SHP77 (cell line): ENCODE measurements at places on chromosomes 11 and 22.
A peak's percentile ranks its signal among the peaks of the same experiment; 100 is the strongest.

DNA sequence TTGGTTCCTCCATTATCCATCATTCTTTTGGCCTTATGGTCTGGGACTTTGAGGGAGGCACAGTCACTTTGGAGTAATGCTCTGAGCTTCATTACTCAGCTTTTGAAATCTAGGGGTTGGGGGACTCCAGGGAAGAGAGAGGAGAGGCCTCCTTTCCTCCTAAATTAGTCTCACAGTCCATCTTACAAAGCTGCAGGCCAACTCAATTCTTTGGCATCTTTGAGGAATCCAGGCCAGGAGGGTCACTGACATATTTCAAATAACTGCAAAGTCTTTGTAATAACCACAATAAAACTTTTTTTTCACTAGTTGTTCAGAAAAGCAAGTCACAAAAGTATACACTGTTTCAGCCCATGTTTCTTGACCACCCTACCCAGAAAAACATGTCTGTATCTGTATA is 73.3 kb upstream of the FAR1 start:
- no peak for DNase-seq

- no peak for DNase-seq
Observed at GRCh38 chr22:35330258-35330861, 30.7 kb downstream of the TOM1 start.

- DNase-seq, result no peak
Observed at GRCh38 chr11:83371489-83371888, 85.3 kb upstream of the CCDC90B start.

DNA sequence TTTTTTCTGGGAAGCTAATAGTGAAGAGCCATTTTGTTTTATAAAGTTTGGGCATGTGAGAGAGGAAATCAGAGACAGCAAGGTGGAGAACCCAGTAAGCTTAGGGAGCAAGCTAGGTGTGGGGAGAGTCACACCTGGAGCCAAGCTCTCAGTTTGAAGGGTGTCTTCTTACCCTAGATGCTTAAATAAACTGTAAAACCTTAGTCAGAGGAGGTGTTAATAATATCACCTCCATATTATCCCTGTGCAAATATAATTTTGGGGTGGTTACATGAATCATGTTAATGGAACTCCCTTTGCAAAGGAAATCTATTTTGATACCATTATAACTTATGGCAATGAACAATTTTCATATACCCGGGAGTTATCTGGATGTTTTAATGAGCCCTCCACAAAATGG is 246.2 kb upstream of the PLET1 start:
- DNase-seq, result no peak

DNA sequence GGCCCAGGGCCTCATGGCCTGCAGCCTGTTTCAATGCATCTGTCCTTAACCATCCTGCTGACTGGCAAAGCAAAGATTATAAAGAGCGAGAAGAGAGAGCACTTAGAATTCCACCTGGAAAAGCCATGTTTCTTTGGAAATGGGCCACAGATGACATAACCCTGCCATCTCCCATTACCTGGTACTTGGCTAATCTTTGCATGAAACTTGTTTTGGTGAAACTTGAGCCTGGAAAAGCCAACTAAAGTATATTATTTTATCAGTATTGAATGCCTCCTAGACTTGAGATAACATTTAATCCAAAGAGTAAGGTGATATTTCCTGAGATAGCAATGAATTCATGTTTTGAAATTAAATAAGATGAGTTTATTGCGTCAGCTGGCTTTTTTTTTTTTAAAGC is 72.6 kb downstream of the NAV2 start:
- DNase-seq, result no peak

DNA sequence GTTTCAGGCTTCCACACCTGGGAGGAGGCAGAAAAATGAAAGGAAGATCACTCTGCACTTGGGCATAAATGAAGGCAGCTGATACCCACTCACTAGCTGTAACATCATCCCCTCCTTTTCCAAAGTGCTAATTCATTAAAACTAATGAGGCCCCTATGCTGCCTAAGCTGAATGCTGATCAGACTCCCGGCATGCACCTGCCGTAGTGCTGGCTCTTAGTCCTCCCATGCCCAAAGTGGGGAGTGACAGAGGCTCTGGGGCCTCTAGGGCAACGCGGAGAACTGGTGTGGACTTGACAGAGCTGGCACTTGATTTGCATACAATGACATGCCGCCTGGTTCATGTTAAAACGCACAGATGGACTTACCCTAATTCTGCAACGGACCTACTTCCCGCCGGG is 96.5 kb upstream of the NCAM1 start:
- DNase-seq, result no peak

GRCh38 chr11:122494221-122494620 is 161.3 kb upstream of the UBASH3B start:
- DNase-seq, result no peak

- DNase-seq, result no peak
Observed at GRCh38 chr22:47901911-47902310, 1139.5 kb downstream of the TBC1D22A start.

DNA sequence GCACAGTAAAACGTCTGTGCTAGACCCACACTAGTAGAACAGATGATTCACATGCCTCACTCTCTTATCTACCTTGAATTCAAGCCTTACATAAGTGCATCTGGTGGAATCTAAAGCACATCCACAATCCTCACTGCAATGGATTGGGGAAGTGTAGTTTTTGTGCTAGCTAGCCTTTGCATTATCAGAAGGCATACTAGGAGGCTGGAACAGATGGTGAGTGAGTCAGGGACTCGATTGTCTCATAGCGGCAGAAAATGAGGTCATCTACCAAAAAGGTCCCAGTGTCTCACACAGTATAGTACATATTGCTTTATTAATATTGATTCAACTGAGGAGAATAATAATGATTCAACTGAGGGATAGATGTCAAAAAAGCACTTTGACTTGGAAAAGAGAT is 9.3 kb downstream of the MSANTD4 start:
- DNase-seq, result no peak

DNA sequence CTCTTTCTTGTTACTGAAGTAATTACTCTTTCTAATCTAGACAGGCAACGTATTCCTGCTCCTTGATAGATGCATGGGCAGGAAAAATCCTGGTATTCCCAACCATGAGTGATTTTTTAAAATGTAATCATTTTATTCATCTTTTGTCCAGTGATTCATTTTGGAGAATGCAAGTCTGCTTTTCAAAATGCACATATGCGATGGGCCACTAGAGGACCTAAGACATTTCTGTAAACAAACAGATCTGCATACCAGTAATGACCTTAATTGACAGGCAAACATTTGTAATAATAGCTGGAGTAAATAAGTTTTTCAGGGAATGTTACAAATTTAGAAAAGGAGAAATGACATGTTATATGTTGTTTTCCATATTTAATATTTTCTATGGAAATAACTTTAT is 1167.6 kb downstream of the JRKL start:
- no peak for DNase-seq

DNA sequence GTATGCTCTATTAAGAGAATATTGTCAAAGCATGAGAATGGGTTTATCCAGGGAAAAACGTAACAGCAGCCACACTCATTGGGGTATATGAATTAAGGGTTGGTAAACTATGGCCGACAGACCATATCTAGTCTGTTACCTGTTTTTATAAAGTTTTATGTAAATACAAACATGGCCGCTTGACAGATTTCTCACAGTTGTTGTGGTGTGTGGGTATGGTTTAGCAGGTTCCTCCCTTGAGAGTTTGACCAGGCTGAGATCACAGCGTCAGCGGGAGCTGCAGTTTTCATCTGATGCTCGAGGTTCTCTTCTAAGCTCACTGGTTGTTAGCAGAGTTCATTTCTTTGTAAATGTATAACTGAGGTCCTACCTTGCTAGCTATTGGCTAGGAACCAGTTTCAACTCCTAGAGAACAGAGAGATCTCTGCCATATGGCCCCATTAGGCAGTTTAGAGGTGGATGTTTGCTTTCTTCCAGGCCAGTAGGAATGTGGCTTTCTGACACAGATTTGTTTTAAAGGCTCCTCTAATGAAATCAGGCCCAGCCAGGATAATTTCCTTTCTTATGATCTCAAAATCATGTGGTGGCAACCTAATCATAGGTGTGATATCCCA is 45.5 kb upstream of the GRIK4 start:
- DNase-seq, result no peak

GRCh38 chr22:38881464-38881871 is 9.5 kb upstream of the CBX6 start:
- DNase-seq, result no peak

GRCh38 chr22:23264610-23265367 is 84.5 kb downstream of the BCR start:
- DNase-seq, result no peak

DNA sequence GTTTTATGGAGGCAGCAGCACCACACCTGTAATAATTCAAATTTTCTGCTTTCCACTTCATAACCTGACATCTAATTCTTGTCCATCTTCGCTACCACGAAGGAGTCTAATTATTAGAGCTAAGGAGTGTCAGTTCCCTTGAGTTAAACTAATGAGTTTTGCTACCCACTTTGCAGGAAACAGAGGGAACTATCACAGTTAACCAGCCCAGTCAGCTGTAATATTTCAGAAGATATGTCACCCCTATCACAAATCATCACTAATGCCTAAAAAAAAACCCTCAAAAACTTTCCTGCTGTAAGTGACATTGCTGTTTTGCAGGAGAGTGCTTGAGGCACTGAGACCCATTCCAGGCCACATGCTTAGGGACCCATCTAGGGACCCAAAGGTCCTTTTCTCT is 8.4 kb downstream of the TECTA start:
- DNase-seq, result no peak

DNA sequence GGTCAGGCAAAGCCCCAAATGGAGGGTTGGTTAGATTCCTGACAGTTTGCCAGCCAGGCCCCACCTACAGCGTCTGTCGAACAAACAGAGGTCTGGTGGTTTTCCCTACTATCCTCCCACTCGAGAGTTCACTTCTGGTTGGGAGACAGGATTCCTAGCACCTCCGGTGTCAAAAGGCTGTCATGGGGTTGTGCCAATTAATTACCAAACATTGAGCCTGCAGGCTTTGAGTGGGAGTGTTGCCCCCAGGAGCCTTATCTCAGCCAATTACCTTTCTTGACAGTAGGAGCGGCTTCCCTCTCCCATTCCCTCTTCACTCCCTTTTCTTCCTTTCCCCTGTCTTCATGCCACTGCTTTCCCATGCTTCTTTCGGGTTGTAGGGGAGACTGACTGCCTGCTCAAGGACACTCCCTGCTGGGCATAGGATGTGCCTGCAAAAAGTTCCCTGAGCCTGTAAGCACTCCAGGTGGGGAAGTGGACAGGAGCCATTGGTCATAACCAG is 4.7 kb upstream of the TTC36 start:
- peak; percentile 4 for DNase-seq

GRCh38 chr11:134585666-134586610 is 173.9 kb upstream of the B3GAT1 start:
- no peak for DNase-seq

DNA sequence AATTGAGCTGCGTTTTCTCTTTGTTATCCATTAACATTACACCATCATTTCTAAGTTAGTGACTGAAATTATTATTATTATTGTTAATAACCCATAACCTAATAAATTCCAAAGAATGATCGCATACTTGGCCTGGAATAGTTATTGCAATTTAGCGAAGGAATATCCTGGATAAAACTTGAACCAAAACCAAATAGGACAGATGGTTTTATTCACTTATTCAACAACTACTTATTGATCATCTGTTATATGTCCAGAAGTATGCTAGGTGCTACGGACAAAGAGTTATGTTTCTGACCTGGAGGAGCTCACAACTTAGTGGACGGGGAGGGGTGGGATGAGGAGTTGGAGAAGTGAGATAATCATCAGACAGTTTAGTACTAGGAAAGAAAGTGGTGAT is 44.8 kb upstream of the ARHGAP20 start:
- no peak for DNase-seq

DNA sequence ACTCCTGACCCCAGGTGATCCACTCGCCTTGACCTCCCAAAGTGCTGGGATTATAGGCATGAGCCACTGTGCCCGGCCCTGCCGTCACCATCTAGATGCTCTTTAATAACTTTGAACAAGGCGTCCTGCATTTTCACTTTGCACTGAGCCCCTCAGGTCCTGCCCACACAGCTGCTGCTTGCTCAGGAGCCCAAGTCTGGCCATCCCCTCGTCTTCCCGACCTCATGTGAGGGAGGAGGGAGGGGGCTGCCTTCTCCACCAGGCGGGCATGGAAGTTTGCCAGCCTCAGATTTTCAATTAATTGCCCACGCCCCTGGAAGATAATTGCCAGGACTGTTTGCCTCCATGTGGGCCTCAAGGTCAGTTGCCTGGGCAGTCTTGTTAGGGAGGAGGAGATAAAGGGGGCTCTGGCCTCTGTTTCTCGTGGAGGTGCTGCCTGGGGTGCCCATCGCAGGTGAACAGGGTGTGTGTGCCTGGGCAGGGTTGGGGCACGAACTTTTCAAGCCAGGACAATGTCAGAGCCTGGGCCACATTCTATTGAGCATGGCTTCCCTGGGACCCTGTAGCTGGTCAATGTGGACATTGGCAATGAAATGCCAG is 27.9 kb upstream of the MYEOV start:
- DNase-seq, result no peak

- DNase-seq, result peak; percentile 17
Observed at GRCh38 chr22:30668386-30668710, 673 bp upstream of the DUSP18 start.

DNA sequence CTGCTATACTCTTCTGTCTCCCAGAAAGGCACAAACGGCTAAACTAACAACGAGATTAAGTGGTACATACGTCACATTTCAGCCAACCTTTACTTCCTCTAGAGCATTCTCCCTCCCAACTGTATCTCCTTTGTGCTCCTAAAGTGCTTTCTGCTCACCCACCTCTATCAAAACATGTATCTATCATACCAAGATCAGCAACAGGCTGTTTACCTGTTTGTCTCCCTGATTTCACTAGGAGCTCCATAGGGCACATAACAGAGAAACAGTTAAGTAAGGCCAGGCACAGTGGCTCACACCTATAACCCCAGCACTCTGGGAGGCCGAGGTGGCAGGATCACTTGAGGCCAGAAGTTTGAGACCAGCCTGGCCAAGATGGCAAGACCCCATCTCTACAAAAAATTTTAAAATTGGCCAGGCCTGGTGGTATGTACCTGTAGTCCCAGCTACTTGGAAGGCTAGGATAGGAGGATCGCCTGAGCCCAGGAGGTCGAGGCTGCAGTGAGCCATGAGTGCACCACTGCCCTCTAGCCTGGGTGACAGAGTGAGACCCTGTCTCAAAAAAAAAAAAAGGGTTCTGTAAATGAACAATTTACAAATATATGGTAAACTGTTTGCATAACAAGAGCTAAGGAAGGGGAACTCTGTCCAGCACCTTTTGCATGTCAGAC is 2.8 kb downstream of the NDUFC2 start:
- no peak for DNase-seq

DNA sequence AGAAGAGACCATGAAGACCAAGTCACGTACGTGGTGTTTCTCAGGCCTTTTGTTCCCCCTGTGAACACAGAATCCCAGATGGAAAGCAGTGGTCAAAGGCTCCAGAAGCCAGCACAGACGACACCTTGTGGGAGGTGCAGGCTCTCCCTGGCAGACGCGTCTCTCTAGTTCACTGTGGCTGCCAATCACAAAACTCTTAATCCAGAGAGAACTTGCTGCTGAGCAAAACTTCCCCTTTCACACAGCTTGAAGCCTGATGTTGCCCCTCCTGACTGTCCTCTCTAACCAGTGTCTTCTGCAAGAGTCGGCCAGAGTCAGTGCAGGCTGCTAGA is 67.1 kb downstream of the PIWIL3 start:
- no peak for DNase-seq
